ENCODE measurements at places on chromosomes 6 and 20.

- DNase-seq, result no peak
Observed at GRCh38 chr6:107128175-107128574, 12.9 kb upstream of the BEND3 start.

DNA sequence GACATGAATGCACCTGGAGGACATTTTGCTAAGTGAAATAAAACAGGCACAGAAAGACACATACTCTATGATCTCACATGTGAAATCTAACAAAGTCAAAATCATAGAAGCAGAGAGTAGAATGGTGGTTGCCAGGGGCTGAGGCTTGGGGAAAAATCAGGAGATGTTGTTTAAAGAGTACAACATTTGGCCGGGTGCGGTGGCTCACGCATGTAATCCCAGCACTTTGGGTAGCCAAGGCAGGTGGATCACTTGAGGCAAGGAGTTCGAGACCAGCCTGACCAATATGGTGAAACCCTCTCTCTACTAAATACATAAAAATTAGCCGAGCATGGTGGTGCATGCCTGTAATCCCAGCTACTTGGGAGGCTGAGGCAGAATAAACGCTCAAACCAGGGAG is 26.0 kb upstream of the LOC128125822 start:
- no peak for DNase-seq

DNA sequence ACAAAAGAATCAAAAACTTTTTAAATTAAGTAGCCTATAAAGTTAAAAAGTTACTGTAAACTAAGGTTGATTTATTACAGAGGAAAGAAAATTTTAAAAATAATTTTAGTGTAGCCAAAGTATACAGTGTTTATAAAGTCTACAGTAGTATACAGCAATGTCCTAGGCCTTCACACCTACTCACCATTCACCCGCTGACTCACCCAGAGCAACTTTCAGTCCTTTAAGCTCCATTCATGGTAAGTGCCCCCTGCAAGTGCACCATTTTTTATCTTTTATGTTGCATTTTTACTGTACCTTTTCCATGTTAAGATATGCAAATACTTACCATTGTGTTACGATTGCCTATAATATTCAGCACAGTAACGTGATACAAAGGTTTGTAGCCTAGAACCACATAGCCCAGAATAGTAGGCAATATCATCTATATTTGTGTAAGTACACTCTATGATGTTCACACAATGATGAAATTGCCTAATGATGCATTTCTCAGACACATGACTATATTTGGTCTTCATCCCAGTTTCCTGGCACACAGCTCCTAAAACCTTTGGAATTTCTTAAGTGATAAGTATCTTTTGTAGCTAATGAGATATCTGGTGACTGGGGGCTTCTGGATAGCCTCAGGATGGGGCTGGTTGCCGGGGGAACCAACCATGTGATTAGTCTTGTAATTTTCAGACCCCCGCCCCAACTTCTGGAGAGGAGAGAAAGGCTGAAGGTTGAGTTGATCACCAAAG is 111.0 kb downstream of the MRPL14 start:
- DNase-seq, result no peak

DNA sequence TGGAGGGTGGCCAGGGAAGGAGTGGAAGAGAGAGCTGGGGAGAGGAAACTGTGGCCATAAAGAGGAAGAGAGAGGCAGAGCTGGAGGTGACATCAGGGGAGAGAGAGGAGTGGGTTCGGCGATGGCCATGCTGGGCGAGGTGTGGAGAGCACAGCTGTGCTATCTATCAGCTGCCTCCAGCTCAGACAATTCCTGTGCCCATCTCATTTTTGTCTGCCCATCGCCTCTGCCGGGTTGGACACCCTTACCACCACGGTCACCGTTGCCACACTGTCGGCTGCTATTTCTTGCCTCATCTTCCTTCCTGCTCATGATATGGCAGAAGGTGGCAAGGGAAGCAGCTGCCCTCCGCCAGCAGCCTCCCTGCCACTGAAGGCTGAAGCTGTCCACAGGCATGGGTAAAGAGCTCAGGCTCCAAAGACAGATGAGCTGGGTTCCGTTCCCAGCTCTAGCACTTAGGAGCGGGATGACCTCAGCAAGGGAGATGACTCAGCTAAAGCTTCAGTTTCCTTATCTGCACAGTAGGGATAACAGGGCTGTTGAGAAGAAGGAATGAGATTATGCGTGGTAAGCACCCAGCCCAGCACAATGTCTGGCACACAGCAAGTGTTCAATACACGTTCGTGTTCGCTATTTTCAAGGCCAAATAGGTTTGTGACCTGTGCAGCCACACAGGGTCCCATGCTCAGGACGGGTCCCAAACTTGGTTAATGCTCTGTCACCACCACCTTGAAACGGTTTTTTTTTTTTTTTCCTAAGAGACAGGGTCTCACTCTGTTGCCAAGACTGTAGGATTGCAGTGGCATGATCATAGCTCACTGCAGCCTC is 21.9 kb upstream of the TAF8 start:
- DNase-seq, result no peak

DNA sequence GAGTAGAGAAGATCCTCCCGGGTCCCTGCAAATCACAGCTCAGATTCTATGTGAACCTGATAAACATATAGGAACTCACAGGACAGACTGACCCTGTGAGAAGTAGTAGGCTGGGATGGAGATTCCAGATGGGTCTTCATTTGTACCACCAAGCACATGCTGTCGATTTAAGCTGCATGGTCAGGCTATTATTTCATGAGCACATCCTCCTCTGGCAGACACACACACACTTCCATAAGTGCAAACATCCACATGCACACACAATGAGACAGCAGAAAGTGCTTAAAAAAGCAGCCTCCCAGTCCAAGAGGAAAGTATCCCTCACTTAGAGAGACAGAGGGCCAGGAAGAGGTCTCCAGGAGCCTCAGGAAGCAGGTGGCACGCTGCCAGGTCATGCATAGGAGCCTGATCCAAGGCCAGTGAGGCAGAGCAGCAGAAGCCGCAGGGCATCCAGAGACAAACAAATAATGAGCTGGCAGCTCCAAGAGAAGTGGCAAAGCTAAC is 131.8 kb downstream of the UNC5CL start:
- DNase-seq, result no peak

DNA sequence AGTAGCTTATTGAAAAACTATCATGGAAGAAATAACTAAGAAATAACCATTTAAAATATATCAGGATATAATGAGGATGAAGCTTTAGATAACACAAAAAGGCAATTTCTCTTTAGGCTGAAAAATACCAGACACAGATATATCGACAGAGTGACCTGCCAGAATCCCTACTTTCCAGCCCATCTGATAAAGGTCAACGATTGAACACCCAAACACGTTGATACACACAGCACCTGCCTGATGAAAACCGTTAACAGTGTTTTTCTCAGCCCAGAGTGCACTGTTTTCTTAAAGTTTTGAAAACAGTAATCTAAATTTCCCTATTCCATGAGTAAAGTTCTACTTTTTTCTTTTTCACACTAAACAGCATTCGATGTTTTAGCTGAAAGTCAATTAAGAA is 143.1 kb upstream of the ESR1 start:
- DNase-seq, result no peak

- no peak for DNase-seq
Observed at GRCh38 chr6:40474937-40475336, 112.2 kb downstream of the LRFN2 start.

- DNase-seq, result no peak
Observed at GRCh38 chr6:40325791-40326190, 261.4 kb downstream of the LRFN2 start.

DNA sequence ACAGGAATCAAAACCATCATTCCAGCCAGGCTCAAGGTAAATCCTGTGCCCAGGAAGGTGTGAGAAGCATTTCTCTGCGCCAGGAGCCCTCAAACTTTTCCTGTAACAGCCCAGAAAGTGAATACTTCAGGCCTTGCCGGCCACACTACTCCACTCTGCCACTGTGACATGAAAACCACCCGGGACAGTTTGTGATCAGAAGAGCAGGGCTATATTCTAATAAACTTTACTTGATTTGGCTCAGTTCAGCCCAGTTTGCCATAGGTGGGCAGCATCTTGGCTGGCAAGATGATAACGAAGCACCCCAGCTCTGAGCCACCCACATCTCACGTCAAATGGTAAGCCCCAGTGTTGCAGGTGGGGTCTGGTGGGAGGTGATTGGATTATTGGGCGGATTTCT is 249.4 kb downstream of the DLL1 start:
- no peak for DNase-seq

DNA sequence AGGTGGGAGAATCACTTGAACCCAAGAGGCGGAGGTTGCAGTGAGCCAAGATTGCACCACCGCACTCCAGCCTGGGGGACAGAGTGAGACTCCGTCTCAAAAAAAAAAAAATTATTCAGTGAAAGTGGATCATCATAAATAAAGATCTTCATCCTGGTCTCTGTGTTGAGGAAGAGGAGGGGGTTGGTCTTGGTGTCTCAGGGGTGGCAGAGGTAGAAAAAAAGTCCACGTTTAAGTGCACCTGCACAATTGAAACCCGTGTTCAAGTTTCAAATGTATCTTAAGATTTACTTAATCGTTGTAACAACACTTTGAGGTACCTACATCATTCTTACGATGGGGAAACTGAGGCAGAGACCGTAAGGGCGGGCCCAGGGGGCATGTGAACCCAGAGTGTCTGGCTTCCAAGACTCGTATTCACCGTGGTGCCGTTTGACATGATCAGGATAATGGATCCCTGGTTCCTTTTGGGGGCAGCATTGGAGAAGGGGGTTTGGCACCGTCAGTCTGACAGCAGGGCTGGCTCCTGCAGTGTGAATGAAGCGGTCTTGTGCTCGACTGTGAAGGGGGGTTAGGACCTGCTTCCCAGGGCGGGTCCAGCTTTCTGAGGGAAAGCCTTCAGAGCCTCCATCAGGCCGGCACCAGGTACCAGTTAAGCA is 32.9 kb upstream of the ID1 start:
- DNase-seq, result no peak

- DNase-seq, result no peak
Observed at GRCh38 chr6:155635416-155635815, 179.8 kb upstream of the NOX3 start.

DNA sequence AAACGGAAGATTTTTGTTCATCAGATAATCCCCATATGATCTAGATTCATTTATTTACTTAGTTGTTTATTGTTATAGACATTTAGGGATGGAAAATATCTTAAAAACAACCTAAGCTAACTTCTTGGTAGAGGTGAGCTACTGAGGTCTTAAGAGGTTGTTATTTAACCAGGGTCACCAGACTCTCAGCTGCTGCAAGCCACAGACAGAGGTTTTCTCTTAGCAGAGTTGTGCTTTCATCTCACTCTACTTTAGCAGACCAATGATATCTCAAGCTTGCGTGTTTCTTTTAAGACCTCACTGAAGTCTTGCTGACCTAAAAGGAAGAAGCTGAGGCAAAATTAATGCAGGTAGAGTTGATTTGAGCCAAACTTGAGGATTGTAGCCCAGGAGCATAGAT is 43.6 kb downstream of the NCOA7 start:
- no peak for DNase-seq

- DNase-seq, result no peak
Observed at GRCh38 chr20:56299362-56299761, 50.8 kb downstream of the MC3R start.

GRCh38 chr6:118134206-118134605 is 227.1 kb downstream of the SLC35F1 start:
- no peak for DNase-seq

DNA sequence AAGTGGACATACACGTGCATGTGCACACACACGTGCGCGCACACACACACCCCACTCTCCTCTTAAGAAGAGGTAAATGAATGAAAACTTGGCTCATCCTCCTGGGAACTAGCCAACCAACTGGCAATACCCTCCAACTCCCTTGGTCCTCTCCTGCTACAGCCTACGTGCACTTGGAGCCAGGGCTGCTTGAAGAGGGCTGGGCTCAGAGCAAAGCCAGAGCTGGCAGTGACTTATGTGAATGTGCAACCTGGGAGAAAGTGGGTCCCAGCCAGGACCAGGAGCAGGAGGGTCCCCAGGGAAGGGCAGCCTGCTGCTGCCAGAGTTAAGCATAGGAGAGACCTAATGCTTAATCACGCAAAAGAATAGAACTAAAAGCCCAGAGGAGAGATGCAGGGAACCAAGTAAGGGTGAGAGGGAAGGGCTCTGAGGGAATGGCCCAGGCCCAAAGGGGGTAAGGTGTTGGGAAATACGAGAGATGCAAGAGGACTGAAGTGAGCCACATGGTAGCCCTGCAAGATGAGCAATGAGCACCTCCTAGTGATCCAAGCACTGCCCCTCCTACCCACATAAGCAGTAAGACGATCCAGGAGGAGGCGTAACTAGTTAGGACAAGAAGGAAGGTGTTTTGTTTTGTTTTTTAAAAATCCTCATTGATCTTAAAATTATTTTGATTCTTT is 24.7 kb downstream of the TRAF3IP2 start:
- DNase-seq, result no peak

DNA sequence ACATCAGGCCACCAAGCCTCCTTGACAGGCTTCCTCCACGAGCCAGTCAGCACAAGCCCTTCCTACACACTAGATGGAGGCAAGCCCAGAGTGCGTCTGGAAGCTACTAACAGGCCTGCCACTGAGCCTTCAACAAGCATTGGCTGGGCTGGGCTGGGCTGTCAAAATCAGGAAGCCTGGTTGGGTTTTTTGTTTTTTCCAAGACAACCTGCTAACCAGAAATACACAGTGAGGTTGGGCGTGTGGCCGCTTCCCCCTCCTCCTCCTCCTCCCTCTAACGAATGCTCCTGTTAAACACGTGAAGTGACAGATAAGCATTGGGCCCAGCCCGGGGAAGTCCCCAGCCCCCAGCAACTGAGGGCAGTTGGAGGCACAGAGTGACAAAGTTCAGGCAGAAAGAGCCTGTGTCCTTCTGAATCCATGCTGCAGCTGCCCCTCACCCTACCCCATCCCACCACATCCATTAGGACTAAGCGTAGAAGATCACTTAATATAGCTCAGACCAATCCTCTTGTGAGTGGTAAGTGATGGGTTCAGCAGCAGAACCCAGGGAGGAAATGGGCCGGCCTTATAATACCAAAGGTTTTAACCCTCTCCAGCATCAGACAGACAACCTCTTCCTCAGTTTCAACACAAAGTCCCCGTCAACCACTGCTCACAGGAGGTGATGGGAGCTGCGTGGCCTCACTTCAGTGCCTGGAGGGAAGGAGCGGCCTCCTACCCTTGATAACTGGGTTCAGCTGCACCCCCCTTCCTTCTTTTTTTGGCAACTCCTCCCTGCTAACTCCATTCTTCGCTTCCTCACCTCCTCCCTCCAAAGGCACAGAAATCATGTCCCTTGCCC is 1.1 kb downstream of the NFATC2 start:
- DNase-seq, result peak; percentile 60

DNA sequence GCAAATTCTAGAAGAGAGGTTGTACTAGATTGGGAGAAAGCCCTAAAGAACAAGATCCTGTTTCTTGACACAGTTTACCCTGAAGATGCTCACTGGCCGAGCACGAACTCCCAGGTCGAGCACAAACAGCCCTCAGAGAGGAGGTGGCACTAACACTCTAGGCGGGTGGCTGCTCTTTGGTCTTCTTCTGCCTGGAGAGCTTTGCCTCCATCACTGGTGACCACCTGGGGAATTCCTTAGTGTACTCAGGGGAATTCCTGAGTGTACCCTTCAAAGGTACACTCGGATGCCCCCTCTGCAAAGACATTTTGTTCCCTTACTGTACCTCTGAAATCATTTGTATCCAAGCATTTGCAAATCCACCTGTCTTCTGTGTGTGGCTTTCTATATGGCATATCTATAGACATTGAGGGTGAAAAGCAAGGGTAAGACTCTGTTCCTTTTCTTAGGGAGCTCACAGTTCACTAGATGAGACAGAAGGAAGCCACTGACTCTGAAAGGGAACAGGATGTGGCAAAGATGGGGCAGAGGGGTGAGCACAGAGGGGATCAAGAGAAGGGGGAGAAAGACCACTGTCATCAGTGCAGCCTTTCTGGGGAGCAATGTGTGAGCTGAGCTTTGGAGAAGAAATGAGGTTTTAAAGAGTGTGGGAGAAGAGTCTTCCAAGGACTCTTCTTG is 169.8 kb upstream of the PROKR2 start:
- DNase-seq, result no peak
